Fibroblast of skin of right quadriceps (primary cell): ENCODE measurements at places on chromosomes 4 and X.
A peak's percentile ranks its signal among the peaks of the same experiment; 100 is the strongest.

DNA sequence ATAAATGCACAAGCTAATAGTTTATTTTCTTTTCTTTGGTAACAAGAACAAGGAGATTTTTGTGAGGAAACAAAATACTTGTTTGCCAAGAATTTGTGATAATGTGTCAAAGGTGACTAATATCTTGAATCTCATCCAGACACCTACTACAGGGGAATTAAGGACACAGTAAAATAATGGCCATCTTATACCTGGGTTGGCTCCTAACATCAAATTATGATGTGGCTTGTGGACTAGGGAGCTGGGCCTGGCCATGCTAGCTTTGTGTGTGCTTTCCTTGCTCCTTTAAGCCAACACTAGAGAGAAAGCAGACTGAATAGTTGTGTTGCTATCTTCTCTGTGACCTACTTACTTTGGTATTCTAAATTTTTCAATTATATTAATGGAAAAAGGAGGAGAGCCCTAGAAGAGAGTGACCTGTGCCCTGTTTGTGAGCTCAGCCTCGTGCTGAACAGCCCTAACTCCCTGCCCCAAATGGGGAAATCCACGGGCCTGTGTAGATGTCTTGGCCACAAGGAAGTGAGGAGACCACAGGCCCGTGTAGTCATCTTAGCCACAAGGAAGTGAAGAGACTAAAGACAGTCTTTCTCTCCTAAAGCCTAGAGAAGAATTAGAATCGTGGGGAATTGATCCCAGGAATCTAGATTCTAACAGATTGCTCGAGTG lies 23.3 kb downstream of the ARHGAP24 start:
- DNase-seq = peak; percentile 75

GRCh38 chr4:158850800-158851644 lies 82.2 kb downstream of the FNIP2 start:
- peak; percentile 28 for DNase-seq

DNA sequence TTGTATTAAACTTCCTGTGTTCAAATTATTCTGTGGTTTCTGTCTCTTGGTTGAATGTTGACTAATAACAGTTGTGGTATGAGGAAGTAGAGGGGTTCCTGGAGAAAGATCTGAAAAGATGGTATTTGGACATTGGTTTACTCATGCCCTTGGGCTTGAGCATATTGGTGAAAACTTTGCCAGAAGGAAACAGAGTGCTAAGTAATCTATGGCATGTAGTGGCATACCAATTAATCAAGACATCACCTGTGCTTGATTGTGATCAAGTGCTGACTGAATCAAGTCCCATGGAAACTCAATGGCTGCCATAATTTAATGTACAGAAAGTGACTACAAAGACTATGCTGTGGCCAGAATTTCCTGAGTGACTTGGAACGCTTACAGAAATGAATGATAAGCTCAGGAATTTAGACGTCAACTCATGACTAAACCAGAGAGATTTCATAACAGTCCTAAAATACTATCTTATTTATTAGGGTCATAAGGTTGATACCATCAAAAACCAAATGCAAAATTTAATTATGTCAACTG lies 2062.9 kb downstream of the ARAP2 start:
- peak; percentile 97 for DNase-seq

DNA sequence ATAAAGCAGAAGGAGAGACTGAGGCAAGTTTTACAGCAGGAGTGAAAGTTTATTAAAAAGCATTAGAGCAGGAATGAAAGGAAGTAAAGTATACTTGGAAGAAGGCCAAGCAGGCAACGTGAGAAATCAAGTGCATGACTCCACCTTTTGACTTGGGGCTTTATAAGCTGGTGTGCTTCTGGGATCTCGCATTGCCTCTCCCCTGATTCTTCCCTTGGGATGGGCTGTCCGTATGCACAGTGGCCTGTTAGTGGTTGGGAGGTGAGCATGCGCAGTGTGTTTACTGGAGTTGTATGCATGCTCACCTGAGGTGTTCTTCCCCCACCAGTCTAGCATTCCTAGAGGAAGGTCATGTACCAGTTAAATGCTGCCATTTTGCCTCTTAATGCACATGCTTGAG lies 29.1 kb upstream of the C1QTNF7 start:
- DNase-seq = no peak

DNA sequence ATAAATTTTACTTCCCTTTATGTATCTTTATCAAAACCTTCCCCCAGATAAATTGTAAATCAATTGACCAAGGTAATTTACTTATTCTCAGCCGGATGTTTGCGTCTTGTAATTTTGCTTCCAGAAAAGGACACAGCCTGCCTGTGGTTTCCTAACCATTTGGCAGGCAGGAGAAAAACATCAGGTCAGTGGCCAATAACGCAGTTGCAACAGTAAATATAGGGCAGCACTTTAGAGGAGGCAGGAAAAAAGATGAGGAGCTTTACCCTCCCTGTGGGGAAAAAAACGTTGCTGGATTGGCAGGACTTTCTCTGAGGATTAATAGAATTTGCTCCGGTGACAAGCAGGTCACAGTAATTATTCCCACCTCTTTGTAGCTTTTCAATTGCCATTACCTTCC lies 2618.1 kb downstream of the ARAP2 start:
- DNase-seq = no peak

- no peak for DNase-seq
Observed at GRCh38 chr4:11446155-11446811, 17.6 kb upstream of the HS3ST1 start.

DNA sequence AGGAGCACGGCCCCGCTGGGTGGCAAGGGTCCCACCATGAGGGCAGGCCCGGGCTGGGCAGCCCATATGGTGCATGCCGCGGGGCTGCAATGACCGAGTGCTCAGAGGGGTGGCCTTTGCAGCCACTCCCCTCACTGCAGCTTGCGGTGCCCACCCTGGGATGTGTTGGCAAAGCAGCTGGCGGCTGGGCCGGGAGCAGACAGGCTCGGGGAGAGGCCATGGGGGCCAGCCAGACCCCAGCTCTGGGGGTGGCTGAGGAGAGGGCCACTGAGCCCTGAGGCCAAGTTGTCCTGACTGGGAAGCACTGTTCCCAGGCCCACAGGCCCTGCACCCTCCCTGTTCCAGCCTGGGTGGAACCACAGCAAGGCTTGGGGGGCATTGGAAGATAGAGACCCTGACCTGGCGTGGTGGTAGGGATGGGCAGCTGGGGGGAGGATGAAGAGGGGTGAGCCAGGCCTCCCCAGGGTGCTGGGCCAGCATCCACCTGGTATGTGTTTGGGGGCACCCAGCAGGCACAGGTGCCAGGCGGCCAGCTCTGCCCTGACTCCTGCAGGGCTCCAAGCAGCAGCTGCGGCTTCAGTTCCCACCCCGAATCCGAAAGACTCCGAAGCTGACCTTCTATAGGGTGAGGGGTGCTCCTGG lies 18.4 kb upstream of the RNF4 start:
- DNase-seq = no peak

DNA sequence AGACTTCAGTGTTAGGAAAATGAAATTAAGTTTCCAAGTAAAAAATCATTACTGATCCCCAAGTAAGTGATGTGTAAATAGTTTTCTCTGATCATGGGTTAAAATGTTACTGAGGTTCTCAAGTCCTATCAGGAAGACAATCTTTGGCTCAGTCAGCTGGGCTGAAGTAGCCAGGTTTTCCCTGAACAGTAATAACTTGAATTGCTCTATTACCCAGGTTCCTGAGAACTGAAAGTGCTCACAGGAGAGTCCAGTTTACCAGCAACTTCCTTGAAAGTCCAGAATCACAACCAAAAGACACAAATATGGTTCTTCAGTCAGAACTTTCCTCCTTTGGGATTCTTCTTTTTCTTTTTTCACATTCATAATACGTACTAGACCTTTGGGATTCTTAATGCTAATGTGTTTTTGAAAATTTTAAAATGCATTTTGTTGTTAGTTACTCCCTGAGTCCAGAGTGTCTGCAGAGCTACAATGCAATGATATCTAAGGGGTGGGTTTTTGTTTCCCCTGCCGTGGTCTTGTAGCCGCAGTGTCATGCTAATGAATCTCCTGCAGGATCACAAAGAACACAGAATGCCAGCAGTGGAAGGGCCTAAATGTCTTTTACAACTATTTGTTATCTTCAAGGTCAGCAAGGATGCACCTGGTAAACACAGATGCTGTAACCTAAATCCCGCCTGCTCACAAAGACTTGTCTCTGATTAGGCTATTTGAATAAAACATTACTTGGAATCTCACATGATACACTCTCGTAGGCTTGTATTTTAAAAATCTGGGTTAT lies 439.8 kb upstream of the NR3C2 start:
- DNase-seq = no peak

DNA sequence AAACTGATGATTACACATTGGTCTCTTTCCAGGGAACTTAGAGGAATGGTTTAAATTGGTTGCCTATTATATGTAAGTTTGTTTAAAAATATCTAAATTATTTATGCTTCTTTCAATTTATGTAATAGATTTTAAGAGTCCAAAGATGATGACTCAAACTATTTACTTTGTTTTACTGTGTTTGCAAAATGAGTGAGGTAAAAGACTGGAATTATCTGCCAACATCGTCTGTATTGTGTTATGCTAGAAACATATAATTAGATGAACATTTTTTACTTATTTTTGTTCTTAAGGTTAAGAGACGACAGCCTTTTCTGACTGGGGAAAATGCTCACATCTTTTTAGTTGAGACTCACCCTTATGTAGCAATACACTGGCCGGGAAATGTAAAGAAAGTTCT lies 51.1 kb upstream of the SYTL5 start:
- no peak for DNase-seq

DNA sequence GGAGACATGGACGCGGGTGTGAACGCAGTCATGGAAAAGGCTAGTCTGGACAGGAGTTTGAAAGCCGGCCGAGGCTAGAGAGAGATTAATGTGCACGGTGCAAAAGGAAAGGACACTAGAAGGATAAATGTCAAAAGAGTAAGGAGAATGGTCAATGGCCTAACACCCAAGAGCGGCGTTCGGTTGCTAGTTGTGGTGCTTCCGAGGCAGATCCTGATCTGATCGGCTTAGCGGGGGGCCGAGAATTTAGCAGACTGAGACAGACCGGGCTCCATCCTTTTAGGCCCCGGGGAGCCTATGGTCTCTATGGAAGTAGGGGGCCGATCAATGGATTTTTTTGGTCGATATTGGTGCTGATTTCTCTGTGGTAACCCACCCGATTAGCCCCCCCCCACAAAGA lies 6.9 kb downstream of the GAGE10 start:
- no peak for DNase-seq

DNA sequence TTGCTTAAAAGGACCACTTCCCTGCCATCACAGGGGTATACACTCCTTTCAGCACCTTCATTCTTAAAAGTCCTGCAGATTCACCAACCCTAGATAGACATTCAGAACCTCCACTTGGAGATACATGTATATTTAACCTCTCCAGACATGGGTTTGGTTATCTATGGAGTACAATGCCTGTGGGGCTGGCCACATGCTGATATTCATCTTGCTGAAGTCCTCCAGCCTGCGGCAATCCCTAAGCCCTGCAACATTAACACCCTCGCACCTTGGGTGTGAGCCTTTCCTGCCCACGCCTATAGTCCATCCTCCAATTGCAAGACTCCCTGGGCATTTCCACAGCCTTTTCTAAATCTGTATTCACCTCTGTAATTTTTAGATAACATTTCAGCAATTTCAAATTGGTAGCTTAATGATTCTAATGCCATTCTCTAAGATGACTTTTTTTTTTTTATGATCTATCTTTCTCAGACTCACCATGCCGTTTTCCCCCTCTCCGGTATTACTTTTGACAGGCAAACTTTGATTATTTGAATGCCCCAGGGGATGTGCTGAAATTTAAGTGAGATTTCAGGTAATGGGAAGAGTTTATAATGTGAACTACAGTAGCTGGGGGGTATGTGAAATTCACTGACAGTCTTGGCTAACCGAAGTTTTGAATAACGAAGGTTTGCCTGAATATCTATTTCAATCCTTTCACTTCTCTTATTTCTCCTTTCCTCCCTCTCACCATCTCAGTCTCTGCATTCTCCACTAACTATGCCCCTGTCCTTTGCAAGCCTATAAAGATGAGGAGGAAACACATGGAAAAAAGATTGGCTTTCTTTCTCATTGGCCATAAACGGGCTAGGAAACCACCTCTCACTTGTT lies 24.1 kb downstream of the CCDC149 start:
- no peak for DNase-seq

DNA sequence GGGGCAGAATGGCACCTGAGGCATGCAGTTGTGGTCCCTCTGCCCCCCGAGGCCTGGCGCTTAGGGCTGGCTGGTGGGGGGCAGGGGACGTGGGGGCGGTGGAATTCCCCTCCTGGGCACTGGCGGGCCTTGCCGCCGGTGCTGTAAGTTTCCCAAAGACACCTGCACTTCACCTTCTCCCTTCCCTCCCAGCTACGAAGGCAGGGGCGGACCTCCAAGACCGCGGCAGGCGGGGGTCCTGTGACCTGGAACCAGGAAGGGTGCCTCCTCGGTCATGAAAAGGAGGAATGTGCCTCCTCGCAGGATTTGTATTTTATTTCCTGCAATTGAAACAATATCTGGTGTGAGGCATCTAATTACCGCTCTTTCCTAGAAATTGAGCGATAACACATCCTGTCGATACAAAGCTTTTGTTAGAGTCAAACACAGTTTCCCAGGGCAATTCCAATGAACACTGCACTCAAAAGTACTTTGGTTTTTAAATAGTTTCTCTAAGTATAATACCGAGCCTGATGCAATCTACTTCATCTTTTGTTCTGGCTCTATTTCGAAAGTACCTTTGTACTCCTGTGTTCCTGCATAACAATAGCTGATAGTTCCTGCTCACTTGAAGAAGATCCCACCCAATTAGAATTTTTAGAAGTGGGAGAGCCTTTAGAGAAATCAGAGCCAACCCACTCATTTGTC lies 12.3 kb upstream of the ADRA2C start:
- no peak for DNase-seq

- no peak for DNase-seq
Observed at GRCh38 chr4:24637173-24637572, 52.8 kb upstream of the DHX15 start.

DNA sequence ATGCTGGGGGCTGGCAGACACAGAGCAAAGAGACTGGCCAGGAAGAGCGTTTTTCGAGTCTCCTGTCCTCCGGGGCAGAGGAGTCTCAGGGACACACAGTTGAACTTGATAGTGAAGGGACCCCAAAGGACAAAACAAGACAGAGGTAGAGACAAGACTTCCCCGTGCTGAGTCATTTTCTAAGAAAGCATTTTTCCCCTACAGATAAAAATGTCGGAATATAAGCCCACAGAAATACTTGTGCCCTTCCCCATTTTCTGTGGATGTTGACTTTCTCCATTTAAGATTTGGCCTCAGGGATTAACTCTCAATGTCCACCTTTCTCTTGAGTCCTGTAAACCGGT lies 523 bp upstream of the BTK start:
- DNase-seq = no peak

- DNase-seq = no peak
Observed at GRCh38 chrX:13903405-13903804, 86.5 kb upstream of the GPM6B start.

GRCh38 chrX:134552351-134552750 lies 92.4 kb downstream of the HPRT1 start:
- DNase-seq = no peak

GRCh38 chrX:12497832-12498591 lies 293.2 kb upstream of the PRPS2 start:
- DNase-seq = no peak

GRCh38 chrX:124010157-124010556 lies 48.7 kb downstream of the STAG2 start:
- DNase-seq = no peak
